ENCODE measurements at places on chromosomes 2 and 18.

DNA sequence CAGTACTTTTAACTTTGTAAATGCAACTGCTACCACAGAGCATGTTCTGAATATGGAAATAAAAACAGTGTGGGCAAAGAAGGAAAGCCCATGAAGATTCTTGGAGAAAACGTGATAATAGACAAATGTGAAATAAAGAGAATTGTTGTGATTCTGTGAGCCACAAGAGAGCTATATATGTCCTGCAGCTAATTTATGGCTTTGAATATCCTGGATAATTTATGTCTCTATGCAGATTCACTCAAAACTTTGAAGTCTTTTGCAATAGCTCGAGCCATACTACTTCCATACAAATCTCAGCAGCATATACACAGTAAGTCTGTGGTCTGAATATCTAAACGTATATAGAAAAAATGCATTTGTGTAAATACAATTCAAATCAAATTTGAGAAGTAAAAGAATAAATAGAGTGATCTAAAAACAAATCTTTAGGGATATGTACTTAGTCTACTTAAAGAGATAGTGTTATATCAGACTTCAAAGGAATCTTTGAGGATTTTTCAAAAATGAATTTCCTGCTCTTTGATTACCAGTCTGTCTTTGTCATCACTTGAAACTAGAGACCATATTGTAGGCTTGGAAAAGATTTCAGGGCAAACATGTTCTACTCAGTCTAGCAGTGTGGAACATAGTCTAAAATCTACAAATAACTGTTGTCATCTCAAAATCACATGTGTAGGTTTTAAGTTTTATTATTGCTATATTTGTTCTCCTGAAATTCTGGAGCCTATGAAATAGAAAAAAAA lies 107.1 kb downstream of the CSRNP3 start:
- no peak for DNase-seq

GRCh38 chr2:123953846-123954245 lies 71.2 kb upstream of the CNTNAP5 start:
- DNase-seq = no peak

DNA sequence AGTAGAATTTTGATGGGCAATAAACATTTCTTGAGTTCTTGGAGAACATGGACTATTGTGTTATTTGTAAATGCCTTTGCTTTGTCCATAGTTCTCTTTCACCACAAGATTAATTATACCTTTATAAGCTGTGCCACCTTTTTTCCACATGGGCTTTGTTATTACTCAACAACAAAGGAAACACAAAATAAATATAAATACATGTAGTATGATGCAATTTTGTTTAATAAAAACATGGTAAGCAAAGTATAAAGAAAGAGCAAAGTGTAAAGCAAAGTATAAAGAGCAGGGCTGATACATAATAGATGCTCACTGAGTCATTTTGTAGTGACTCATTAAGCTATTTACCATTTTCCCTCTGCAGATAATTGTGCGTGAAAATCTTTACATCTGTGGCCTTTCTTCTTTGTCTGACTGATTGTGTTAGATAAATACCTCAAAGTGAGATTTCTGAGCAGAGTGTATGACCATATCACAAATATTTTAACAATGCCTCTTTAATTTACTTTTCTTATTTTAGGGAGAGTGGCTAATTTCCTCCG lies 80.9 kb downstream of the CERS6 start:
- no peak for DNase-seq

GRCh38 chr18:7165846-7166393 lies 48.3 kb upstream of the LAMA1 start:
- no peak for DNase-seq

- DNase-seq = no peak
Measured at GRCh38 chr18:42365591-42365990, 410.6 kb downstream of the PIK3C3 start.

DNA sequence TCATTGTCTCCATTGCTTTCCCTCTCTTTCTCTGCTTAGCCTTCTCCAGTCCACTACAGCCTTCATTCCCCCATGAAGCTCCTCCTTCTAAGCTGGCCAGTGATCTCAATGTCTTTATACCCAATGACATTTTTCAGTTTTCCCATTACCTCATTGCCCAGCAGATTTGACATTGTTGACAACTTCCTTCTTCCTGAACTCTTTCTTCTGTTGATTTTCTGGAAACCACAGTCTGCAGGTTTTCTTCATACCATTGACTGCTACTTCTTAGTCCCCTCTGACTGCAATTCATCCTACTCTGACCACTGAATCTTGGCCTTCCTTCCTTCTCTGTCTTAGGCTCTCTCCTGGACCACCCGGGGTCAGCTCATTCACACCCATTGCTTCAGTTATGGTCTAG lies 22.9 kb upstream of the SPP2 start:
- DNase-seq = no peak

- no peak for DNase-seq
Measured at GRCh38 chr2:21276163-21276562, 152.4 kb downstream of the TDRD15 start.

GRCh38 chr18:7325126-7325430 lies 94.2 kb downstream of the LRRC30 start:
- DNase-seq = no peak

- no peak for DNase-seq
Measured at GRCh38 chr2:57886161-57886786, 160.3 kb upstream of the VRK2 start.

DNA sequence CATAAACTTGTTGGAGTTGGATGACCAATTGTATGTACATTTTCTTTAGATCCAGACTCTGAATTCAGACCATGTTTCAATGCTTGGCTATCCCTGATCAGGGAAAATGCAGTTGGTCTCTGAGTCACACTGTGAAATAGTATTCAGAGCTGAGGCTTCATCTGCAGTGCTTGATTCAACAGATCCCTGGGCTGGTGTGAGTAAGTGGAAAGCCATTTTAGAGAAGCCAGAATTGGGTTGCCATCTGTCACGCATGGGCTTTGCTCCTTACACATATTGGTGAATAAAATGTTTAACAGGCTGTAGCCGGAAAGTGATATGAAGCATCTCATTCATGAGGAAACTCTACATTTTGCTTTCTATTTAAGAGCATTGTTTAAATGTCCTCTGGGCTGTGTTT lies 50.0 kb upstream of the ACYP2 start:
- DNase-seq = peak; percentile 78

- no peak for DNase-seq
Measured at GRCh38 chr2:137737559-137737958, 226.7 kb upstream of the HNMT start.

DNA sequence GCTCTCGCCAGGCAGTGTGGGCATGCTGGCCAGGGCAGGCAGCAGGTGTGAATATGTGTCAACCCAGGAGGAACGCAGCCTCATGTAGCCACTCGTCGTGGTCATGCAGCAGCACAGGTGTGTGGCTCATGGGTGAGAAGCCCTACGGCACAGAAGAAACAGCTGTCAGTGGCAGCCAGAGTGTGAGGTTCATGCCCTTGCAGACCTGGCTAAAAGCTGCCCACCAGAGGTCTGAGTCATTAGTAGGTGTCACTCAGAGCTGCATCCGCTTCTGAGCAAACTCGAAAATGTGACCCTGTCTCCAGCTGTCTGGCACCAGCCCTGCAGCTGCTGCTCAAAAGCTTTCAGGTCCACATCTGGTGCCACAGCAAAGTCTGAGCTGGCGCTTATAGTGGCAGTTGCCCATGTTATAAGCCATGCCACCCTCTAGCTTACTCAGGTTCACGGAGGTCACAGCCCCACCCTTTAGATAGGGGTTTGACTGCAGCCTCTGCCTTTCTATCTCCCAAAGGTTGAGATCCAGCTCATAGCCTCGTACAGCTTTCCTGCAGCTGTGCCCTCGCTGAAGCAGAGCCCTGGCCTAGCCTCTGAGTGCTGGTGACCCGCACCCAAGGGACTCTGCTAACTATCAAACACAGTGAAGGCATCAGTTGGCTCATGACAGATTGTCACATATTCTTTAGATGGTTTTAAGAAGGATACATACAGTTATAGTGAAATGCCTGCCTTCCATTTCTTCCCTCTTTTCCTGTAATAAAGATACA lies 195.0 kb downstream of the CCDC102B start:
- no peak for DNase-seq

DNA sequence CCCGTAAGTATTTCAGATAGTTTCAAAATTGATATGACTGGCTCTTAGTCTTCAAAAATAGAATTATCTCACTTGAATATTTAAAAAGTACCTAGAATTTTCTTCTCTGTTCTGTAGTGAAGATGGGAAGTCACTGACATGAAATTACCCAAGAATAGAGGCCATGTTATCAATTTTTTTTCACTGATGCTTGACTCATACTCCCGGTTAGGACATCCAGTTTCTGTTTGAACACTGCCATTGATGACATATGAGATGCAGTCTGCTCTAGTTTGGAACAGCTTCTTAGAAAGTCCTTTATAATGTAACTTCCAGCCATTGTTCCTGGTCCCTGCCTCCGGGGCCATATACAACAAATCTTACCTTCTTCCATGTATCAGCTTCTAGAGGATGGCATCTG lies 26.0 kb downstream of the MAP3K20 start:
- DNase-seq = no peak

DNA sequence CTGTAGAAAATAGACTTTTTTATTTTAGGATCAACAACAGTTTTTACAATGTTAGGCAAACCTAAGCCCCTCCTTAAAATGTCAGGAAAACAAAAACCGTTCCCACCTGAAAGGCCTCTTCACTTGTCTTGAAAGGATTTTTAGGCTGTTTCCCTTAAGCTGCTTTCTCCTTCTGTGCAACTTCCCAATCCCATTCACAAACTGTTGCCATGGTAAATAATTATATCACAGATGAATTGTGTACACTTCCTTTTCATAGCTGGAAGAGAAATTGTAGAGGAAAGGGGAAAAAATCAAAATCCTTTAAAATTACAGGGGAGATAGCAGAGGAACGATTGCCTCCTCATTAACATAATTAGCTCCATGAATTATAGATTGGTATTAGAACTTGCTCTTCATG lies 1488.0 kb upstream of the CELF4 start:
- no peak for DNase-seq
